ENCODE measurements at places on chromosomes 6 and 20.

GRCh38 chr6:96794980-96795379, 42.3 kb downstream of the GPR63 start:
- no peak for DNase-seq

DNA sequence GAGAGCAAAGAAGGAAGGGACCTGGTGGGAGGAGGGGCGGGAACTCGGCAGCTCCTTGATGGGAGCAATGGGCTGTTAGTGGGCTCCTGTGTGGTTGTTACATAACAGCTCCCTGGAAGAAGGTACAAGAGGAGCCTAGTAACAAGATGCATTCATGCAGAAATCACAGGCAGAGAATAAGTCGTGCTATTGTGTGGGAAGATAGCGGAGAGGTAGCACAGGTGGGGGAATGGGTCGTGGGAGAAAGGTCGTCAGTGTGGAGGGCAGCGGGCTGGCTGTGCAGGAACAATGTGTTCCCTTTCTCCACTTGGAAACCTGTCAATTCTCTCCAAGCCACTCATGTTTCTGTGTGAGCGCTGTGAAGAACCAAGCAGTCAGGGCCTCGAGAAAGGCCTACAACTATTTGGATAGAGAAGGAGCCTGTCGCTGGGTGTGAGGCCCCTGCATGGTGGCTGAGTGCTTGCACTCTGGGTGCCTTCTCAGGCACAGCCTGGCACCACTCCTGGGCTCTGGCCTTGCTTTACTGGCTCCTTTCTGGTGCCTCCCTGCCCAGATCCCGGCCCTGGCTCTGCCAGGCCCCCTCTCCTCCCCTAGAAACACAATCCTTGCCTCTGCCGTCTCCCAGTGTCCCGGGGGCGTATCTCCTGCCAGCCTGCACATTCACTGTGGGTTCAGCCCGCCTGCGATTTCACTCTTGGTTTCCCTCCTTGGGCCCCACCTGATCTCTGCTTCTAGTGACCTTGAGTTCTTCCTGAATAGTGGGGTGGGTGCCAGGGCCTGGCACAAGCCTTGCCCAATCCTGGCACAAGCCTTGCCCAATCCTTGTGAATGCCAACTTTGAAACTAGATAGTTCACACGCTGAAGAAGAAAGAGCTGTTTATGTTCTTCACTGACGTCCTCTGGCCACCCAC, 7.4 kb upstream of the FGD2 start:
- no peak for DNase-seq

DNA sequence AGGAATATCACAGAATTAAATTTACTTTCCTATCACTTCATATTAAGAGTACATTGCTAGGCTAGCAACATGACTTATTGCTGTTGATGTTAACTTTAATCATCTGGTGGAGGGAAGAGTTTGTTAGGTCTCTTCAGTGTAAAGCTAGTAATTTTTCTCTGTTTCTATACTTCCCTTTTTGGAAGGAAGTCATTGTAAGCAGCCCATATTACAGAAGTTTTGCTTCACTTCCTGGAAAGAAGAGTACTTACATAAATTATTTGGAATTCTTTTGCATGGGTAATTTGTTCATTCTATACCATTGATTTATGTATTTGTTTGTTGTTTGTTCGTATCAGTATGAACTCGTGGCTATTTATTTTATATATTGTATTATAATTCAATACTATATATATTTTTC, 405.2 kb downstream of the RFPL4B start:
- DNase-seq = no peak

GRCh38 chr20:779771-780170, 11.5 kb upstream of the SLC52A3 start:
- no peak for DNase-seq

- DNase-seq = no peak
Measured at GRCh38 chr6:136235233-136235564, 14.9 kb downstream of the MTFR2 start.

GRCh38 chr6:153108315-153108714, 22.8 kb downstream of the RGS17 start:
- no peak for DNase-seq

GRCh38 chr6:30267423-30267822, 54.2 kb upstream of the TRIM26 start:
- DNase-seq = no peak

- DNase-seq = no peak
Measured at GRCh38 chr6:133359256-133359655, 118.1 kb downstream of the EYA4 start.

GRCh38 chr6:35810971-35811698, 6.0 kb downstream of the LHFPL5 start:
- no peak for DNase-seq

GRCh38 chr6:108531332-108531731, 29.4 kb upstream of the FOXO3 start:
- DNase-seq = no peak

GRCh38 chr6:108988296-108988695, 106.3 kb downstream of the SESN1 start:
- no peak for DNase-seq

GRCh38 chr6:63795006-63795405, 159.4 kb downstream of the PHF3 start:
- no peak for DNase-seq

GRCh38 chr20:58069796-58070663, 158.4 kb downstream of the ANKRD60 start:
- no peak for DNase-seq

DNA sequence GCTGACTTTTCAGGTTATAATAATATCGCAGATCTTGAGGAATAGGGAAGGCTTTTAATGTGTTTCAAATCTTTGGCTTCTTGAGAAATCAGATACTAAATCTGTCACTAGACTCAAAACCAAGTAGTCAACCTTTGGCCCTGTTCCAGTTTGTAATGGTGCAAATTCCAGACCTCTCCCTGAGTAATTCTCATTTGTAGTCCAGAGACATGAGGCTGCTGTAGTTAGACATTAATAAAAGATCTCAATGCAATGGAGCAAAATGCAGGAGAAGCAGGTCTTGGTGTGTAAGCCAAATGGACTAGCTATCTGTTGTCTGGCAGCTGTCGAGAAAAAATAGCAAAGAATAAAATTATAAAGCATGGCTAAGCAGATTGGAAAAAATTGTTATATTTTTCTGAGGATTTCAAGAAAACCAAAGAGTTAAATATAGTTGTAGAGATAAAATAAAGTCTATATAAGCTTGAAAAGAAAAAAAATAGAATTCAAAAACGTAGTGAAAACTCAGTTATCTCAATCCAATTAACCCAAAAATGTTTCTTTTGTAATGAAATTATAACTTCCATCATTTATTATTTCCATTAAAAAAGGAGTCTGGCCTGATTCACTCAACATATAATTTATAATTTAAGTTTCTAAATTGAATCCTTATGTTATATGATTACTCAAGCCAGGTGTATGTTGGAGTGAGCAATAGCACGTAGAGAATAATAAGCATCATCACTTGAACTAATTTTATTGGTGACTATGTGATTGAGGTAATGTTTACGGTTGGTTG, 161.5 kb upstream of the ADGRB3 start:
- no peak for DNase-seq

DNA sequence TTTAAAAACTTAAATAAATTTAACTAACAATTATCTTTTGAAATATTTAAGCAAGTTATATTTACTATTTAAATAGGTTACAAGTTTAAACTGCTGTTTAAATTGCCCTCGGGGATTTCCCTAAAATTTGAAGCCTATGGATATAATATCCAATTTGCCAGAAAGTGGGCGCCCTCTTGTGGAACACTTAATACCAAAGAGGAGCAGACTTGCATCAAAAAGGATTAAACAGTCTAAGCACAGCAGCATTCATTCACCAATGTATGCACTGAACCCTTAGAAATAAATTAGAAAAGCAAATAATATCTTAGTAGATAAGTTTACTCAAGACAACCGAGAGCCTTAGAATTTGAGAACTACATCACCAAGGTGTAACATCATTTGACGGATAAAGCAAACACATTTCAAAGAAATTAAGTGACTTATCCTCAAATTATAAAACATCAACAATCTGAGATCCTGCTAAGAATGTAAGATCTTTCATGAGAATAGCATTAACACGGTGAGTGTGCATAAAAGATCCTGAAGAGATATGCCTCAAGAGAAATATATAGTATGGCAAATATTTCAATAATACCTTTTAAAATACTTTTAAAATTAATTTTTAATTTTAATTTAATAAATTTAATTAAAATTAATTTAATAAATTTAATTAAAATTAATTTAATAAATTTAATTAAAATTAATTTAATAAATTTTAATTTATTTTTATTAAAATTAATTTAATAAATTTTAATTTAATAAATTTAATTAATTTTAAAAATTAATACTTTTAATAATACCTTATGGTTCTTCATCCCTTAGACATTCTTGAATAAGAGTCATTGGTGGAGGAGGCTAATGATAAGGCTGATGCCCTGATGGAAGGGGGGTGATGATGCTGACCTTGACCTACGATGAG, 11.5 kb upstream of the MEP1A start:
- DNase-seq = peak; percentile 20

GRCh38 chr6:24019830-24020229, 106.2 kb upstream of the NRSN1 start:
- no peak for DNase-seq

DNA sequence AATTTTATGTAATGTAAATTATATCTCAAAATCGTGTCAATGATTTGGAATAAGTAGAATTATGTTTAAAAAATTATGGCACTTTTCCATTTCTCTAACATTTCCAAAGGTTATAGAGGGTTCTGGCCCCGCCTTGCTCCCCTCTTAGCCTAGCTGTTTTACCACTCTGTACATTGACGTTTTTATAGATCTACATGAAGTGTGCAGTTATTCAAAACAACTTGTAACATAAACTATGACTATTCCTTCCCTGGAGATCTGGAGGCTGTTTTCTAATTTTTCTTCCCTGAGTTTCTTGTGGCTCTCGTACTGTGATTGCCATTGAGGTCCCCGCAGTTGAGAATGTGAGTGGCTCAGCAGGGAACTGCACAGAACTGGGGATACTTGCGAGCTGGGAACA, 48.4 kb downstream of the IYD start:
- DNase-seq = no peak

DNA sequence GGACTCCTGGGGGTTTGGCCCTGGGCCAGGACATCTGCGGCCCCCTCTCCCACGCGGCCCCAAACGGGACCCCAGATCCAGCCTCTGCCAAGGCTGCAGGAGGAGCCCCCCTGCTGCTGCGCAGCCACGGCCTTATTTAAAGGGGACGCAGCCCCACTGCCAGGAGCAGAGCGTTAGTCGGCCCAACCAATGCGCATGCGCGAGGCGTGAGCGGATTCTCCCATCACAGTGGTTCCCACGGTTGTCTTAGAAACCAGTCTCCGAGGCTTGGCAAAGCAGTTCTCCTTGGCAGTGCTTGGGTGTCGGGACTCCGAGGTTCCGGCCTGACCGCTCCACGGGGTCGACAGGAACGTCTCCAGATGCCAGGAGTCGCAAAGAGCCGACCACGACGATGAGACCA, 288.3 kb upstream of the ZNF337 start:
- DNase-seq = no peak

DNA sequence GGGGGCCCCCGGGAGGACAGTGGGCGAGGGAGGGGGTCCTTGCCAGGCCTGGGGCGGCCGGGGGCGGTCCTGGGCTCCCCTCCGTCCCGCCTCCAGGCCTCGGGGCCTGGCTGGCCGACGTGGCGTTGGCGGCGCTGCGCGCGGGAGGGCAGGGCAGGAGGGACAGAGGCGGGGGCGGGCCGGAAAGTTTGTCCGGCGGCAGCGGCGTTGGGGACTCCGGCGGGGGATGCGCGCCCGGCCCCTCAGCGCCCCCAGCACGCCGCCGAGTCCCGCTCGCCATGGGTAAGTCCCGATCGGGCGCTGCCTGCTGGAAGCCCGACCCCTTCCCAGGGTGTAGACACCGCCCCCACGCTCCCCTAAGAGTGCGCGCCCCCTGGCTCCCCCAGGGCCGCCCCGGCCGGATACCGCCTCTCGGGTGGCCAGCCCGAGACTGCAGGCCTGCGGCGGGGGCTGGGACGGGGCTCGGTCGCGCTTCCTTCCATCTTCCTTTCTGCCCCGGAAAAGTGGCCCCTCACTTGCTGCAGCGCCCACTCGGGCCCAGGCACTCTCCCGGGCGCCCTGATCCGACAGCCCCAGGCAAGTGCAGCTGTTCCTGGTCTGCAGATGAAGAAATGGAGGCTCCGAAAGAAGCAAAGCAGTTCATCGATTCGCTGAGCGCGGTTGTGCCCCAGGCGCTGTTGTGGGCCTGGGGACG, at the start of gene SLC2A10:
TSS of gene SLC2A10 (plus strand) at position 191 of the 694 bp plus-strand sequence. CDS start at position 279, 88 bp downstream.
- DNase-seq = no peak

DNA sequence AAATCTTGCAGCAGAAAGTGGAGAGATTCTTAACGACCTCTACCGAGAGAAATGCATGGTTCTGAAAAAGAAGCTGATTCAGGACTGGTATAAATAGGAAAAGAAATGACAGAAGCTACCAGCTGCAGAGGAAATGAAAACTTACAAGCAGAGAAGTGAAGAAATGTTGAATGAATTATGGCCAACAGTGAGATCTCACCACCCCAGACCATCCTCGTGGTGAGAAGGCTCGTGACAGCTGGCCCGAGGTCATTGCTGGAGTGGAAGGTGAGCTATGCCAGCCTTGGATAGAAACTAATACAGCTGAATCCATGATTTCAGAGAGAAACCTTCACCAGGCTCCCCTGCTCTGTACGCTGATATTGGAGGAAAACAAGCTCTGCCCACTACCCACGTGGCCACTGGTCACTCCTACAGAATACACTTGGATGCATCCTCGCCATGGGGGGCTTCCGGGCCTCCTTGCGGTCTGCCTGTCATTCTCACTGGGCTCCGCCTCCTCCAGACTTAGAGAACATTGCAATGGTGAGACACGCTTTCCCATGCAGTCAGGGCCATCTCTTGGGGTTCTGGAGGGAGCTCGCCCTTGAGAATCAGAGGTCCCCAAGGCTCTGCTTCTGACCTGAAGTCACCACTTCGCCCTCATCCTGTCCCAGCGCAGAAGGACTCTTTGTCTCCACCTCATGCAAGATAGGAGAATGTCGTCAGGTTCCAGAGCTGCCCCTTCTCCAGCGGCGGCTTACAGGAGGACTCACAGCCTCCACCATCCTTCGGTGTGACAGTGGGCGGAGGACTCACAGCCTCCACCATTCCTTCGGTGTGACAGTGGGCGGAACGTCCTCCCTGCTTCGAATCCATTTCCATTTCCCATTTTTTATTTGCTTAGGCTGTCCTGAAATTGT, 10.6 kb upstream of the TUBB2B start:
- no peak for DNase-seq

- DNase-seq = no peak
Measured at GRCh38 chr6:70797625-70798024, 129.9 kb downstream of the SMAP1 start.

DNA sequence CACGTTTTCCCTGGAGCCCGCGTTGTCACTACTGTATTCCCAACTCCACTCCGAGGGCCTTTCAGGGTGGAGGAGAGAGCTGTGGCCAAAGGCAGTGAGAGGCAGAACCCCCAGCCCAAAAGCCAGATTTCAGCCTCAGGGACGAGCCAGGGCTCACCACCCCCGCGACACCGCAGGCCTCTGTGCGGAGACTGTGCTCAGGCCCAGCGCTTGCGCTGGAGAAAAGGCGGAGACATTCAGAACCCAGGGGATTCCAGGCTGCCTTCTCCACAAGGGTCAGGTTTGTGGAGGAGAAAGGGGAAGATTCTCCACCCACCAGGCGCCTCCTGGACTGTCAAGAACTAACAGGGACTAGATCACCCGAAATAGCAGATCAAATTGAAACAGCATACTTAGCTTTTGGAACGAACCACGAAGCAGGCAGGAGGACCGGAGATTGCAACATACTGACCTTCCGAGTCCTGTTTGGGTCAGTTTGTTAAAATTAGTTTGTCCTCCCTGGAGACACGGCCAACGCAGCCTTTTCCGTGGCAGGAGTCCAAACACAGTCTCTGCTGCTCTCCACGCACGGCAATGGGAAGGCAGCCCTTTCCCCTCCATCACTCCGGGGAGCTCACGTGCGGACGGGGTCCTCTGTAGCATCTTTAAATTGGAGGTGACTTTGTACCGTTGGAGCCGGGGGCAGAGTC, 14.4 kb downstream of the DLL1 start:
- DNase-seq = no peak

GRCh38 chr6:41896281-41896680, 1.1 kb upstream of the USP49 start:
- DNase-seq = no peak
